ENCODE measurements at places on chromosomes 12 and 14.

GRCh38 chr14:71694591-71695530, 237.4 kb upstream of the RGS6 start:
- ATAC-seq = no peak

- no peak for ATAC-seq
These were observed 66.5 kb downstream of the TNFAIP2 start for GRCh38 chr14:103189481-103190470.

GRCh38 chr14:96805956-96806355, 8.8 kb downstream of the VRK1 start:
- no peak for ATAC-seq

- no peak for ATAC-seq
These were observed 716.7 kb upstream of the TMEM132C start for GRCh38 chr12:127550271-127550670.

GRCh38 chr12:110382683-110383082, 20.8 kb downstream of the ANAPC7 start:
- ATAC-seq = peak; percentile 61

GRCh38 chr14:43872752-43873655, 634.1 kb downstream of the FSCB start:
- no peak for ATAC-seq

GRCh38 chr12:38053113-38053512, 263.5 kb upstream of the ALG10B start:
- no peak for ATAC-seq

DNA sequence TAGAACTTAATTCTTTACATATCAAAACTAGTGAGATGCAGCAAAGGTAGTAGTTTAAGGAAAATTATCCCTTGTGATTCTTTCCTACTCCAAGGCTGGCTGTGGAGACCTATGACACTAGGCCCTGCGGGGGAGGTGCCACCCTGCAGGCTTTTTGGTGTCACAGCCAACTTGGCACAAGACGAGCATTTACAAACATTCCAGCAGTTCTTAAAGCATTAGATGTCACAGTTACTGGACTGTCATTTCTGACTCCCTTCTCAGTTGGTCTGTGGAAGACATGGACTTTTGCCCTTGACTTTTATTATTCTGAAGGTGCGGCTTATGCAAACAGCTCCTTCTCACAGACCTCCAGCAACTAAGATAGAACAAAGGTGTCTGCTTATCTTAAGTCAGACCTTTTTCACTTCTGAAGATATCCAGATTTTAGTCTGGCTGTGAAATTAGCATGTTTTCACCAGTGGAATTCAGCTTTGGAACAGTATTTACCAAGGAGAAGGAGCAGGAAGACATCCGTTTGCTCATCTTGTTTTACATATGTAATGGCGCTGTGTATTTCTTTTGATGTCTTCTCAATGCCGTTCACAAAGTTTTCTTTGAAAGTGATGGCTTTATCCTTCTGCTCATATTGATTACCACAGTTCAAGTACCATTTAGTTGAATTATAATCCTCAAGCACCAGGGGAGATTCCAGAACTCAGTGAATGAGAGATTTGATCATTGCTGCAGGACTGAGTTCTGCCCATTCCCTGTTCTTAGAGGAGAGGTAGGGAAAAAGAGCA, 17.9 kb downstream of the SRGAP1 start:
- no peak for ATAC-seq

GRCh38 chr14:52020161-52020714, 30.9 kb downstream of the RTRAF start:
- ATAC-seq = no peak

DNA sequence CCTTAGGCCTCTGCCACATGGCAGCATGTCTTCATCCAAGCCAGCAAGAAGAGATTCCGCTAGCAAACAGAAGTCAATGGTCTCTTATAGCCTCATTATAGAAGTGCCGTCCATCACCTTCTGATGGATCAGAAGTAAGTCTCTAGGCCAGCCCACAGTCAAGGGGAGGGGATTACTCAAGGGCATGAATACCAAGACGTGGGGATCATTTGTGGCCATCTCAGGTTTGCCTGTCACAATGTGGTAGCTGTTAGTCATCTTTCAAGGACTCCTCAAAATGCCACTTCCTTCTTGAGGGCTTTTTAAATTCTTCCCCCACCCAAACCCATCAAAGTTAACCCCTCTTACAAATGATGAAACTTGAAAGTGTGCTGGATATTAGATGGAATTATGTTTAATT, 8.1 kb upstream of the ADCY6 start:
- ATAC-seq = peak; percentile 65

- peak; percentile 75 for ATAC-seq
These were observed 4.4 kb downstream of the TXNRD1 start for GRCh38 chr12:104219908-104220404.

GRCh38 chr12:57592551-57593165, 1.7 kb downstream of the PIP4K2C start:
- no peak for ATAC-seq

DNA sequence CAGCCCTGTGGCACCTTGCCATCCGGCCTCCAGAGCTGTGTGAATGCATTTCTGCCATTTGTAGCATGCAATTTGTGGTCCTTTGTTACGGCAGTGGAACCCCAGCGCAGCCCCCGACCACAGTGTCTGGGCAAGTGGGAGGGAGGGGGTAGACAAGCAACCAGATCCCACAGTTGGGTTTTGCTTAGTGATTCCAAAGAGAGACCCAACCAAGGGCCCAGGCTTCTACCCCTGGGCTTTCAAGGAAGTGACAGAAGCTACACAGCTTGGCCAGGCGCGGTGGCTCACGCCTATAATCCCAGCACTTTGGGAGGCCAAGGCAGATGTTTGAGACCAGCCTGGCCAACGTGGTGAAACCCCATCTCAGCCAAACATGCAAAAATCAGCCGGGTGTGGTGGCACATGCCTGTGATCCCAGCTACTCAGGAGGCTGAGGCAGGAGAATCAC, 17.8 kb downstream of the ZBTB42 start:
- no peak for ATAC-seq

- ATAC-seq = no peak
These were observed 57.1 kb downstream of the FBXO34 start for GRCh38 chr14:55328317-55328716.

- peak; percentile 97 for ATAC-seq
These were observed 99.9 kb downstream of the TMTC3 start for GRCh38 chr12:88241862-88242570.

DNA sequence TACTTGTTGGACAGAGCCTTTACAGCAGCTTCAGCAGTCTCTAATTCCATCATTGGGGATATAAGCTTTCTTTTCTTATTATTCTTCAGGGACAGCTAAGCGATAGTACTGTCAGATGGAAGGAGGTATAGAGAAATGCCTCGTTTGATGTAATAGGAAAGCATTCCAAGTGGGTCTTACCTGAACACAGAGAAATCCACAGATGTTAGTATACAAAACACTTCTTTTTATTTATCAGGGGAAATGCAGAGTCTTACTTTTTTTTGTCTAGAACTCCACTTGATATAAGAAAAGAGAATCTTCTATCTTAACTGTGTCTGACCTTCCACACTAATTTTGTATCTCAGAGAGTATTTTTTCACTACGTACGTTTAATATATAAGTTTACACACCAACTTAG, 1.9 kb downstream of the SYT1 start:
- no peak for ATAC-seq

- no peak for ATAC-seq
These were observed 87.7 kb downstream of the PTPRB start for GRCh38 chr12:70549340-70550179.

DNA sequence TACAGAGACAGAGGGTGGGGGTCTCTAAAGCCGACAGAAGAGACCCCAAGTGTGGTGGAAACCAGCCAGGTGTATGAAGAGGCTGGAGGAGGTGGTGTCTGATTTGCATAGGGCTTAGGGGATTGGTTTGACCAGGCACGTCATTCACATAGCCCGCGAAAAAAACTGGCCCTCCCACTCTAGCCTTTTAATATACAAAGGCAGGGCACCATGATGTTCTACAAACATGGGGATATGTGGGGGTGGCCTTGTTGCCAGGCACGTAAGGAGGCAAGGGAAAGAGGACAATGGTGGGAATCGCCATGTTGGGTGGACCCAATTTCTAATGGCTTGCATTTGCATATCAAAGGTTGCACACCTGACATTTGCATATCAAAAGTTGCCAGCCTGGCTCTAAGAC, 13.2 kb downstream of the LALBA start:
- ATAC-seq = no peak

DNA sequence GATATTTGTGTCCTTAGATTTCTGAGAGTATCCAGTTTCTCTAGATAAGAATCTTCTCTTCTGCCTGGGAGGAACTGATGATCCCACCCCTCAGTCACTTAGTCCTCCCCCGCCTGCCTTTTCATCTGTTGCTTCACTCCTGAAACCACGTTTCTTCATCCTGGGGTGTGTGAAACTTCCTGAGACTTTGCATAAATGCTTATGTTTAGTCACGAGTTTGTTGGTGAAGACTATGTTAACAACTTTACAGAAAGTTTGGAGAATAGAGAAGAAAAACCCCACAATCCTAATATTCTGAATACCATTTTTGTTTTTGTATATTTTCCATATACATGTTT, 33.2 kb downstream of the MARK3 start:
- no peak for ATAC-seq

DNA sequence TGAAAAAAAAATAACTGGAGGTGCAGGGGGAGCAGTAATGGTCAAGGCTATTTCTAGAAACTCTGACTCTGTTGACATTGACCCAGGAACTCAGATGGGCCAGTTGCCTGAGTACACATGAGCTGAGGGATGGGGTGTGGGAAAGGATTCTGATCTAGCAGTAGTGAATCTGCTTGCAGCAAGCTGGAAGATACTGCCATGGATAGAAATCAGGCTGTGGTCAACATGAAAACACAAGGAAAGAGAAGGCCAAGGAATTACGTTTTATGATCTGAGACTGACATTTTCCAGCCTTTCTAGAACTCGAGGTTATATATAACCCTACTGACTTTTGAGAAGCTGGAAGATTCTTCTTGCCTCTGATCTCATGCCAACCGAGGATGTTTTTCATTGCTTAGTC, 90.0 kb downstream of the ANO6 start:
- ATAC-seq = no peak

DNA sequence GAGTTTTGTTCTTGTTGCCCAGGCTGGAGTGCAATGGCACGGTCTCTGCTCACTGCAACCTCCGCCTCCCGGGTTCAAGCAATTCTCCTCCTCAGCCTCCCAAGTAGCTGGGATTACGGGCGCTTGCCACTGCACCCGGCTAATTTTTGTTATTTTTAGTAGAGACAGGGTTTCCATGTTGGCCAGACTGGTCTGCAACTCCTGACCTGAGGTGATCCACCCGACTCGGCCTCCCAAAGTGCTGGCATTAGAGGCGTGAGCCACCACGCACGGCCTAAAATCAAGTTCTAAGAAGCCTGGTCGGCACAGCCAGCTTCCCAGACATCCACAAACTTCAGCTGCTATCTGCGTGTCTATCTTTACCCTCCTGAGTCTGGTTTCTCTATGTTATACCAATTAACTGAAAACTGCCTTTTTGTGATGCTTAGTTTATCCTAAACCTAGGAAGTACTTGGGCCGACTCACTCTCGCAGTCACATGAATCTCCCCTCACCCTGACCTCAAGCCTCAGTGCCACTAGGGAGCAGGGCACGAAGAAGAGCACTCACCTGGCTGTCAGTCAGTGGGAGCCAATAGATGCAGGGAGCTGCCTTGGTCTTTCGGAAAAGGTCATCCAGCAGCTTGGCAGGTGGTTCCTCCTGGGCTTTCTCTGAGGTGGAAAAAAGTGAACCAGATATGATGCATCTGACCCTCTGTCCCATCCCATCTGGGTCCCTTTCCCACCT, 3.4 kb upstream of the CDH24 start:
- ATAC-seq = no peak

DNA sequence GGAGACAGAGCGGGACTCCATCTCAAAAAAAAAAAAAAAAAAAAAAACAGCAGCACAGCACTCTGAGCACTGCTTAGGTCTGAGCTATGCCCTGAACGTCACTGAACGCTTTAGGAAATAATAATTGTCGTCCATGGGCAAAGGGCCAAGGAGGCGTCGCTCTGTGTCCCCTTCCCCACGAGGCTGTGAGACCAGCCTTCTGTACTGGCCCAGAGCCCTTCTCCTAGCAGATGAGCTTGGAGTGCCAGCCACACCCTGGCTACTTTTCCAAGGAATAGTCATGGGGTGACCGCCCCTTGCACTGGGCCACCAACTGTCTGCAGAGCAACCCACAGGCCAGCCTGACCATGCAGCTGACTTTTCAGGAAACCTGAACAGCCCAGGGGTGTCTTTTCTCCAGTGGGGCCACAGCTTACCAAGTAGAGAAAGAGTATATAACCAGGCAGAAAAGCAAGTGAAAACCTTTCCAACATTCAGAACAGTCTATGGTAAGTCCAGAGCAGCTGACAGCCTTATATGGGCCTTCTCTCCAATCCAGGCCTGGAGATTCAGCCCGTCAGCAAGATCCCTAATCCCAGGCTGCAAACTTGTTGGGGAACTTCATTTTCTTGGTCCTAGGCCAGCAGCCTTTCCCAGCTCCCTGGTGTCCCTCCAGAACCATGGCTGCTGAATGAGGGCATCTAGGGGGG, 28.5 kb downstream of the CD9 start:
- ATAC-seq = no peak

DNA sequence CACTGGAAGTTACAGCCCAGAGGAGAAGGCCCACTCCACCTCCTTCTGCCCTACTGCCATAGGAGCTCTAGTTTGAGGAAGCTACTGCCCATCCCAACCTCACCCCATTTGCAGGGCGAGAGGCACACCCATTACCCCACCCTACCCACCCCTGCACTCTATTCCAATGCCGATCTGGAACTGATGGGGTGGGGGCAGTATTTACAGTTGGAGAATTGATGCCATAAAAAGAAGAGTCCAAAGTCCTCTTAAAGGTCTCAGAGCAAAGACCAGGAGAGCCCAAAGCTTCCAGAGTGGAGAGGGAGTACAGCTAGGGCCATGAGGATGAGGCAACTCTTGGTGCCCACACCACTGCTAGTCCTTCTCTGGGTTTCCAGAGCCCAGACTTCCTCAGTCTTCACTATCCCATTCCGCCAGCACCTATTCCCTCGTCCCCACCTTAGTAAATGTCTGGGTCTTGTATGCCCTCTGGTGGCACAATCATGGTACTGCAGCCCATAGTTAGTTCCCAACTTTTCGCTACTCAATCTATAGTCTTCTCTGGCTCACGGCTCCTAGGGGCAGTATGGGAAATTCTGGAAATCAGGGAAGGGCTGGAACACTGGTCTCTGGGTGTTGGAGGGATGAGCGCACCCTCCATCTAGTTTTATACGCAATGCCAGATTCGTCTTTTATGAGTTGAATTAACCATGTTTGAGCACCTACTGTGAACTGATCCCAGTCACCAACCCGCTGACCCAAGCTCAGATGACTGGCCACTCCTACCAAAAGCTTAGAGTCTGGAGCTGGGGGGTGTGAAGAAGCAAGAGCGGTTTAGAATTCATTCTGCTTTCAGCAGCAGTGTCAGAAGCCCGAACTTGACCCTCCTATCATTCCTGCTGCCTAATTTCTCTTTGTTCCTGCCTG, 6.9 kb upstream of the ADCY6 start:
- ATAC-seq = peak; percentile 48

Measured in activated CD4-positive, CD25-positive, alpha-beta regulatory T cell treated with anti-CD3 and anti-CD28 coated beads, Interleukin-2, amount 50 U/mL, for 24 hours (primary cell).